Mammary epithelial cell (primary cell): ENCODE measurements at places on chromosomes 1 and 21.

DNA sequence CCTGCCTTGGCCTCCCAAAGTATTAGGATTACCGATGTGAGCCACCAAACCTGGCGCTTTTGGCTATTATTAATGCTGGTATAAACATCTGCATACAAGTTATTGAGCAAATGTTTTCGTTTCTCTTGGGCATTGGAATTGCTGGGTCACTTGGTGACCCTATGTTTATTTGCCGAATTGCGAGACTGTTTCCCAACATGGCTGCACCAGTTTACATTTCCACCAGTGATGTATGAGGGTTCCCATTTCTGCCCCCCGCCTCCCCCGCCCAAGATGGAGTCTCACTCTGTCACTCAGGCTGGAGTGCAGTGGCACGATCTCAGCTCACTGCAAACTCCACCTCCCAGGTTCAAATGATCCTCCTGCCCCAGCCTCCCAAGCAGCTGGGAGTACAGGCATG lies 20.9 kb downstream of the SFPQ start:
- DNase-seq, result no peak

GRCh38 chr1:20492751-20493150 lies 6.7 kb upstream of the CAMK2N1 start:
- DNase-seq, result no peak

DNA sequence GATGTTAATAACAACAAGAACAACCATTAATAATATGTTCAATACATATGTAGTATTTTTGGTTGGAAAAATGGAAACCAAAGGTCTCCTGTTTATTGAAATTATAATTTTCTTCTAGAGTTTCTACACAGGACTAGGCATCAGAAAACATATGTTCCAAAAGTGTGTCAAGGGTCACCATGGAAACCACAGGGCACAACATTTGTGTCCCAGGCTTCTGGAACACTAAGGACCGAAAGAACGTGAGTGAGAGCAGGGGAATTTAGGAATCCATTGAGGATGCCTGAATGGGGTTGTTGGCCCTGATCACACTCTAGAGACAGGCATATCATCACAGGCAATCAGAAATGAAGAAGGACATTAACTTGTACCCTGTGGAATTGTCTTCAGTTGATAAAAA lies 7.5 kb upstream of the CDC14A start:
- no peak for DNase-seq

GRCh38 chr1:232728507-232729263 lies 76.5 kb upstream of the MAP10 start:
- DNase-seq, result no peak

DNA sequence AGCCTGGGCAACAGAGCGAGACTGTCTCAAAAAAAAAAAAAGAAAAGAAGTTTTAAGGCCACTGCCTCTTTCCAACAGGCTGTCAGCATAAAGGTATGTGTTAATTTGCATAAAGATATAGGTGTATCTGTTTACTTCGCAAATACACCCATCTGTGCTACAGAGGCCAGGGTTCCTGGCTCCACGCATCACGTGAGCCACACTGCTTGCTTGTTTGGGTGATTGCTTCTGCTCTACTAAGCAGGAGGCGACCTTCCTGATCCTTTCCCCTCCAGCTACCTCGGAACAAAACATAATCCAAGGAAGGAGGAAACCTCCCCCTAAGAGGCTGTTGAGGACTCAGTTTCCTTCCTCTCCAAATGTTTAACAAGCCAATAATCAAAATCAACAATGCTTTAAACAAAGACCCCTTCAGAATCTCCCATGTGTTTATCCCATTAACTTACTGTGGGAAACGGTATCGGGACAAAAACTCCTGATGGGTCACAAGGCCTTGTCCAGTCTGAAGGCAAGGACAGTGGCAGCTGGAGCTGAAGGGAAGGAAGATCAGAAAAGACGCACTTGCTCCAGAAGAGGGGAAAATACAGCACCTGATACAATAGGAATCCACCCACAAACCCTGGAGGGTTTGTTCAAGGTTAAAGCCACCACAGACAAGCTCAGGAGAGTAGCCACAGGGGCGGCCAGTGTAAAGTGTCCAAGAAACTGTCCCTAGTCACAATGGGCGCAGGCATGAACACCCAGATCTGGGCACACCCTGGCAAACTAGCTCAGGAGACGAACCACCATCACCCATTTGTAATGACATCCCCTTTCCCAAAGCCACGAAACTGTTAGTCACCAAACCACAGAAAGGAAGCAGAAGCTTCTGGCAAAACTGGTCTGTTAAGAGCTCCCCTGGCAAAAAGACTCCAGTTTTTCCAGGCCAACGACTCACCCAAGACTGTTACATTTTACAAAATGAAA lies 17.2 kb downstream of the CTNNBIP1 start:
- peak; percentile 96 for DNase-seq

- DNase-seq, result no peak
Observed at GRCh38 chr21:36709868-36710728, 11.2 kb downstream of the SIM2 start.
